ENCODE measurements at places on chromosomes 6 and 20.

GRCh38 chr20:37808233-37809070, 94.5 kb upstream of the VSTM2L start:
- DNase-seq = no peak

GRCh38 chr20:58160451-58161061, 67.9 kb downstream of the ANKRD60 start:
- DNase-seq = no peak

- no peak for DNase-seq
Measured at GRCh38 chr20:56627122-56628014, 1.7 kb upstream of the TFAP2C start.

DNA sequence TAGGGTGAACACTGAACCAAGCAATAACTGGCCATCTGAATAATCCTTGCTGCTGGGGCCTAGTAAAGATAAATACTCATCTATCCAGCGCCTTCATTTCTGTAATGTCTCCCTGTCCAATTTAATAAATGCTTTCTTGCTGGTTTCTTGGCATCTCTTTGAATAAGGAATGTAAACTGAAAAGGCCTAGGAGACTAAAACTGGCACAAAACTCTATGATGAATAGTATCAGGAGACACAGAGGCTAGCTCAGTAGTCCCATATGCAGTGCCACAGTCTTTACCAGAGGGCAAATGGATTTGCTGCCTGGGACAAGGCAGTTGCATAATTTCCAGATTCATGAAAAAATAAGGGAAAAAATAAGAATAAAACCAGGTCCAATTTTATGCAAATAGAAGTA, 324.4 kb downstream of the CENPW start:
- DNase-seq = no peak

DNA sequence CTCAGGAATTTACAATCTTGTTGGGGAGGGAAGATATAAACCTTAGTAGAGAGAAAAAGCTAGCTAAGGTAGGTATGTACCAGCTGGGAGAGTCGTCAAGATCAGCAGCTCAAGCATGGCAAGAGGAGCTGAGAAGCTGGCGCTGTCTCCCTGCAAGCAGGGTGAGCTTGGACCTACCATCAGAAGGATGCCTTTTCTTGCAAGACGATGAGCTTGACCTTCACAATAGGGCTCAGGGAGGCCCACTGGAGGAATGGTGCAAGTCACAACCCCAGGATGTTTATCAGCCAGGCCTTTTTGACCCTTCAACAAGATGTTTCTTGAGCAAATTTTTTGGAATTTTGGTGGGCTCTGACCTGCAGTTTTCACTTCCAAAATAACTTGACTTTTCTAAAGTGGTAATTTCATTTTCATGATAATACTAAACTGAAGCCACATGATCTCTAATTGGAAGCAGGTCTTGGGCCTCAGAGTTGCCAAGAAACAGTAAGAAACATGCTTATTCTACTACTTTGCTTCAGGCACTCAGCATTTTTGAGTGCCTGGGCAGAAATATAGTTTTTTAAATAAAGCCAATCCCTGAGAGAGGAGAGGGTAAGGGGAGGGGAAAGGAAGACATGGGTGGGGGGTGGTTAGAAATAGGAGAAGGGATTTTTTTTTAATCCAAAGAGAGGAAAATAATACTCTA, 258.1 kb downstream of the CLIC5 start:
- DNase-seq = no peak

DNA sequence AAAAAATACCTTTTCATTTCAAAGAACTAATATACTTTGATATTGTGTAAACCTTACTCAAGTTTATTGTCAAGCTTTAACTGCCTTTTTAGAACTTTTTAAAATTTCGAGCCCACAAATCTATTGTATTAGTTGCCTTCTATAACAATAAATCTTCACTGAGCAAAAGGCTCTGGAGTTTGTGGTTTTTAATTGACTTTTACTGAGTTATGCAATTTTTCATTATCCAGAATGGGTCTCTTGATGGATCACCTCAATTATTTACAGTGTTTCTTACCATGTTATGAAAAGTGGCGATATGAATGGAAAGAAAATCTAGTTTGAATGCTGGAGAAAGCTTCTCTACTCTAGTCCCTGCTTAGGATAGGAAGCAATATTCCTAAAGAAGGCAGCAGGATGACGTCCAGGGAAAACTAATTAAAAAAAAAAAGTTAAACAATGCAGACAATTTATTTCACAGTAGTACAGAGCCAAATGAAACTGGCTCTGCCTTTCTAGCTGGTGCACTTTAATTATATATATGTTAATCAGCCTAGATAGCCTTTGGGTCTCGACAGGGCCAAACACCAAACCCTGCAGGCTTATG, 5.0 kb downstream of the ID4 start:
- DNase-seq = no peak

- DNase-seq = no peak
Measured at GRCh38 chr6:33851959-33852358, 48.2 kb upstream of the MLN start.

All from stimulated activated CD8-positive, alpha-beta memory T cell treated with anti-CD3 and anti-CD28 coated beads, Interleukin-4, amount 100 ng/mL, for 1 hour (primary cell).